ENCODE measurements at places on chromosomes 7 and 10. TPM values are rescaled to one million over a fixed set of nuclear protein-coding genes. Genes with fewer than 3 reads are reported as not detected.
A peak's percentile ranks its signal among the peaks of the same experiment; 100 is the strongest.

- H3K27me3 ChIP-seq = no peaks in the 10 kb centered on the region
- H3K27ac ChIP-seq = no peak overlapping the region
- no peaks in the 10 kb centered on the region for H3K36me3 ChIP-seq
- DNase-seq = no peak
Measured at GRCh38 chr10:58930500-58930899, 245.9 kb upstream of the PHYHIPL start.

- H3K36me3 ChIP-seq = no peaks in the 10 kb centered on the region
- DNase-seq = no peak
- no peaks in the 10 kb centered on the region for H3K27me3 ChIP-seq
- no peak overlapping the region for H3K27ac ChIP-seq
Measured at GRCh38 chr7:13731643-13732042, 257.8 kb downstream of the ETV1 start.

DNA sequence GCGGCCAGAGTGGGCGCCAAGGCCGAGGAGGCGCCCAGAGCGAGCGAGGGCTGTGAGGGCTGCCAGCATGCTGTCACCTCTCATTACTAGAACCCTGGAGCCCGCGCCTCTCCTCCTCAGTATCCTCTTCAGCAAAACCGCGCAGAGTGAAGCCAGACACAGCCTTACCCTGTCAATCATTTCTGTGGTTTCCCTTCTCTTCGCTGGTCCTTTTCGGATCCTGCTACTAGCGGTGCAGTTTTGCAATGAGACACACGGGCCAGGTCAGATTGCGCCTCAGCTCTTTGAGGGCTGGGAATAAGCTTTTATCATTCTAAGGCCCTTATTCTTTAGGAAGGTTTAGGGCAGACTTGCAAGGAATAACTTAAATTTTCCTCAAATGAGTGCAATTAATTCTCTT is 55.5 kb upstream of the FAM171A1 start:
- H3K36me3 ChIP-seq = no peaks in the 10 kb centered on the region
- no peak overlapping the region for H3K27ac ChIP-seq

DNA sequence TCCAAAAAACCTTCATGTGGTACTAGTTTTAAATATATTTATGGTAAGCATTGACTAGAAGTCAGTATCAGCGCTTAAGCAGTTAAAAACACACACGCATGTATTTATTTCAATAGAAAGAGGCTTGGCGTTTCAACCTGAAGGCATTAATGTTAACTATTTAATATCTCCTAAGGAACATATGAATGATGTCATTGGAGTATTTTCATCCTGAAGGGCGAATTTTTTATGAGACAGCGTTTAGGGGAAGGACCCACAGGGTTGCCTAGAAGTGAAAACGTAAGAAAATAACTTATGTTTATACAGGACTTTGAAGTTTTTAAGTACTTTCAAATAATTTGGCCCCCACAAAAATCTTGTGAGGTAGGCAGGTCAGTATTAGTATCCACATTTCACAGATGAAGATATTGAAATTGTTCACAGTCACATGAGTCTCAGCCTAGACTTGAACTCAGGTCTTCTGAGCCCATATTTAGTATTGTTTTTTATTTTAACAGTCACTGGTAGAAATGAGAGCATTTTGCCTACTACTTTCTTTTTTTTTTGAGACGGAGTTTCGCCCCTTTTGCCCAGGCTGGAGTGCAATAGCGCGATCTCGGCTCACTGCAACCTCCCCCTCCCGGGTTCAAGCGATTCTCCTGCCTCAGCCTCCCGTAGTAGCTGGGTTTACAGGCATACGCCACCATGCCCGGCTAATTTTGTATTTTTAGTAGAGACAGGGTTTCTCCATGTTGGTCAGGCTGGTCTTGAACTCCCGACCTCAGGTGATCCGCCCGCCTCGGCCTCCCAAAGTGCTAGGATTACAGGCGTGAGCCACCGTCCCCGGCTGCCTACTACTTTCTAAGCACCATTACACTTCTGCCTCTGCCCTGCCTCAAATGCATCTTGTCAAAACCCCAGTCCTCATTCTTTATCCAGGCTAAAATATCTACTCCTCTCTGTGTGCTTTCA is 1.8 kb downstream of the SLK start:
- H3K4me1 ChIP-seq = peaks cover 13% of the 10 kb centered on the region
- peak overlapping the region; percentile 87 for H3K4me3 ChIP-seq
- no peaks in the 10 kb centered on the region for H3K36me3 ChIP-seq
- no peaks in the 10 kb centered on the region for H3K27me3 ChIP-seq

Gene CACNB2
- total RNA-seq = 0.96 TPM

Gene WEE2
- not detected for total RNA-seq

Data from ascending aorta (tissue), 2 donors.